ENCODE measurements at places on chromosomes 6 and 20. TPM values are rescaled to one million over a fixed set of nuclear protein-coding genes. Genes with fewer than 3 reads are reported as not detected.

ADAM33 gene
- 12.6 TPM for total RNA-seq

NMBR gene
- not detected for total RNA-seq

HMGCLL1 gene
- total RNA-seq, result 2.0 TPM

EYS gene
- total RNA-seq, result not detected

ARHGAP40 gene
- not detected for total RNA-seq

PPIL6 gene
- total RNA-seq, result 5.5 TPM

ENPP3 gene
- total RNA-seq, result 0.11 TPM

CRNKL1 gene
- total RNA-seq, result 15.8 TPM

BPIFB4 gene
- not detected for total RNA-seq

DEFB126 gene
- not detected for total RNA-seq

KIF6 gene
- 0.27 TPM for total RNA-seq

NOX3 gene
- not detected for total RNA-seq

TRDN gene
- total RNA-seq, result 370 TPM

BANF2 gene
- total RNA-seq, result not detected

CLIC1 gene
- total RNA-seq, result 86.8 TPM

ADGRF1 gene
- not detected for total RNA-seq

TRIM15 gene
- total RNA-seq, result not detected

FERMT1 gene
- 1.0 TPM for total RNA-seq

ASIP gene
- total RNA-seq, result 18.9 TPM

CLPSL1 gene
- total RNA-seq, result not detected

QKI gene
- 477 TPM for total RNA-seq

DNAH8 gene
- 0.03 TPM for total RNA-seq

ESR1 gene
- 1.2 TPM for total RNA-seq

PMEPA1 gene
- total RNA-seq, result 21.5 TPM
